ENCODE measurements at places on chromosomes 12 and 14. TPM values are rescaled to one million over a fixed set of nuclear protein-coding genes. Genes with fewer than 3 reads are reported as not detected.

- DNase-seq = no peak
Measured at GRCh38 chr12:25806271-25806670, 152.2 kb upstream of the RASSF8 start.

KLRC1 gene
- not detected for polyA plus RNA-seq

GRCh38 chr12:53941750-53942149 is 3.1 kb downstream of the HOXC13 start:
- DNase-seq = no peak

DNA sequence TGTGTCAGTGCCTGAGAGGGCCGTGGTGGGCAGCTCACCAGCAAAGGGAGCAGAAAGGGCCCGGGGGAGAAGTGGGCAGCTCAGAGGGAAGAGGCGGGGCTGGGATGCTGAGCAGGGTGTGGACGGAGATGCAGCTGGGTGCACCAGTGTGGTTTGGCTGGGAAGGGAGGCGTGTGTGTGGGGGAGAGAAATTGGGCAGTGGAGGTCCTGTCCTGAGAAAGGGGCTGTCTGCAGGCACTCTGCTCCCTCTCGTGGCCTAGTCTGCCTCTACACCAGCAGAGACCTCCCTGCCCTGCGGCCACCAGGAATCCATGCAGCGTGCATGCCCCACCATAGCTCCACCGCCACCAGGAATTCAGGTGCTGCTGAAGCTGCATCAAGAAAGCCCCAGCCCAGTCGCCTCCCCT is 6.4 kb downstream of the TMEM121 start:
- DNase-seq = no peak

All from endothelial cell of umbilical vein (primary cell).